HCT116 (cell line): ENCODE measurements at places on chromosomes 2 and 18.

- DNase-seq: no peak
These were observed 39.5 kb downstream of the TET3 start for GRCh38 chr2:74024216-74024615.

DNA sequence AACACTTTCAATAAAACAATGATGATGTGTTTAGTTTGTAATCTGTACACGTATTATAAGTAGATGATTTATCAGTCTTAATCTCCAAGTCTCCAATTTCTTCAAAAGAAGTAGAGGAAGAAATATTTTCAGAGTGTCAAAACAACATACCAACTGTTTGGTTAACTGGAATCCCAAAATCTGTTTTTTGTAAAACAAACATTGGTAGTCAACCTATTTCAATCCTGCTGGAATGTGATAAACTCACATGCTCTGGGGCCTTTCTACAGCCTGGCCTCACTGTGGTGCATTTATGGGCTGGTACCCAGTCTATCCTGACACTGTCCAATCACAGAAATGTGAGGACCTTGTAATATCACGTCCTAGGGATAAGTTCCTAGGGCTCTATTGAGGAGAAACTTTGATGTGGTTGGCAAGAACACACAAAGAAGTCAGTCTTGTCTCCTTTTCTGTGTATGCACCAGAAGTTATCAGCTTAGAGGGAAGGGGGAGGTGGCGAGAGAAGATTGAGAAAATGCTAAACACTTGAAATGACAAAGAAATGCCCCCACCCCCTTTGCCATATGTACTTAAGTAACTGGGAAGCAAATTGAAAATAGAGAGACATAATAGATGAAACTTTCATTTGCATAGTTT is 47.2 kb downstream of the PRKRA start:
- DNase-seq: no peak

DNA sequence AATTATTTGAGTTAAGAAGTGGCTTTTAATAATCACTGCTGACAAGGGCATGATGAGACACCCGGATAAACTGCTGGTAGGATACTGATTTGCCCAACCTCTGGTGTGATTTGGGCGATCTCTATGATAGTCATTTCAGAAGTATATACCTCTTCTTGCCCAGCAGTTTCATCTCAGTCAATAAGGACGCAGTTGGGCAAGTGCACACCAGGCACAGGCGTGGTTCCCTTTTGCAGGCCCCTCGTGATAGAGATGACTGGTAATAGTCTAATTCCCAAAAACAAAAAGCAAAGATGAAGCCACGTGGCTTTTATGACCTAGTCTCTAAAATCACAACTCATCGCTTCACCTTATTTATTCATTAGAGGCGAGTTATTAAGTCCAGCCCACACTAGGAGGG is 246.4 kb downstream of the PRKCE start:
- DNase-seq: no peak

- DNase-seq: no peak
These were observed 152.9 kb downstream of the NCKAP5 start for GRCh38 chr2:133415210-133415876.

DNA sequence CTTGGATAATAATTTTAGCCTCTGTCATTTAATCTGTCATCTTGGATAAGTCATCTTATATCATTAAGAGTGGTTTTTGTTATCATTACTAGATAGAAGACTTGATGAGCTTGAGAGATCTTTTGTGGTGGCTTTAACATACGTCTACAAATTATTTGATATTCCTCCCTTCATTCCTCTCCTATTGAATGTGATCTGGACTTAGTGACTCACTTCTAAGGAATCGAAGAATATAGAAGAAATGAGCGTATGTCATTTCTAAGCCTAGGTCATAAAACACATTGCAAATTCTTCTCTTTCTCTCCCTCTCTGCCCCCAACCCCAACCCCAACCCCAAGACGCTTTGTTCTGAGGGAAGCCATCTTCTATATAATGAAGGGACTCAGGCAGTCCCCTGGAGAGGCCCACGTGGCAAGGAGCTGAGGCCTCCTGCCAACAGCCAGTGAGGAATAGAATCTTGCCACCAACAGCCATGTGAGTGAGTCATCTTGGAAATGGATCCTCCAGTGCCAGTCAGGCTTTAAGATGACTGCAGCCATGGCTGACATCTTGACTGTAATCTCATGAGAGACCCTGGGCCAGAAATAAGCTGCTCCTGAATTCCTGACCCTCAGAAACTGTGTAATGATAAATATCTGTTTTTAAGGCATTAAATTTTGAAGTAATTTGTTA is 221.6 kb upstream of the SP5 start:
- DNase-seq: no peak

- no peak for DNase-seq
These were observed 371.6 kb downstream of the EIPR1 start for GRCh38 chr2:3005859-3006501.

- DNase-seq: no peak
These were observed 269.3 kb downstream of the HDAC4 start for GRCh38 chr2:239131521-239131920.

DNA sequence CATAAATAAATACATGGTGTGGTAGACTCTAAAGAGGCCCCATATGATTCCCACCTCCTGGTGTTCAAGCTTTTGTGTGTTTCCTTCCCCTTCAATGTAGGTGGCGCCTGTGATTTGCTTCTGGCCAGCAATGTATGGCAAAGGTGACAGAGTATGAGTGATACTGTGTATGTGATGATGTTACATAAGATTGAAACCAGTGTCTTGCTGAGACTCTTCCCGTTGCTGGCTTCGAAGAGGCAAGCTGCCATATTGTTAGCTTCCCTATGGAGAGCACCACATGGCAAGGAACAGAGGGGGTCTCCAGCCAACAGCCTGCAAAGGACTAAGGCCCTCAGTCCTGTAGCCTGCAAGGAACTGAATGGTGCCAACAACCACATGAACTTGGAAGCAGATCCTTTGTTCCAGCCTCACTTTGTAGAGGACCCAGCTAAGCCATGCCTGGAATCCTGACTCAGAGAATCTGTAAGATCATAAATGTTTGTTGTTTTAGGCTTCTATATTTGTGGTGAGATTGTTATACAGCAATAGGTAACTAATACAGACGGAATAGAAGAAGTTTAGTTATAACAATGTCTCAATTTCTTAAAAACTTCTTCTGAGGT is 1.7 kb upstream of the SMAD4 start:
- peak; percentile 16 for DNase-seq

- DNase-seq: no peak
These were observed 3.9 kb downstream of the TMEM185B start for GRCh38 chr2:120219291-120219690.

GRCh38 chr2:73925853-73926492 is 707 bp upstream of the DGUOK start:
- no peak for DNase-seq

GRCh38 chr2:177053038-177053437 is 159.6 kb upstream of the HNRNPA3 start:
- DNase-seq: no peak

DNA sequence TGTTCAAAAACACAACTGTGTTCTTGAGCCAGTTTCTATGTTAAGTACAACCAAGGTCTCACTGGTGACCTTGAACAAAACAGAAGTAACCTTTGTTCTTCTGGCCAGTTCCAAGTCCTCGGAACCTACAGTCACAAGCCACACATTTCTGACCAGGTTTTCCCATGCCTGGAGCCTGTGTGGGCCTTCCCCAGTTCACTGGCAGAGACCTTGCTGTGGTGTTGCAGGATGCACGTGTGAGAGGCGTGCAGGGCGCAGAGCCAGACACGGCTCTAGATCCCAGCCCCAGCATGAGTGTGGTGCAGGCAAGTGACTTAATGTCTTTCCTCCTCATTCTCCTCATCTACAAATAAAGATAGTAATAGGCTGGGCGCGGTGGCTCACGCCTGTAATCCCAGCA is 25.5 kb upstream of the EDAR start:
- DNase-seq: no peak
